ENCODE measurements at places on chromosomes 16 and 17. TPM values are rescaled to one million over a fixed set of nuclear protein-coding genes. Genes with fewer than 3 reads are reported as not detected.

The RASD1 gene
- total RNA-seq = 9.2 TPM

The KRT36 gene
- not detected for total RNA-seq

The HLF gene
- total RNA-seq = 15.1 TPM

The FAM171A2 gene
- 60.8 TPM for total RNA-seq

The DNAH9 gene
- total RNA-seq = 2.3 TPM

The FZD2 gene
- 6.9 TPM for total RNA-seq

The SDK2 gene
- total RNA-seq = 6.9 TPM

The KRTAP1-5 gene
- total RNA-seq = not detected

The SLC12A4 gene
- 8.0 TPM for total RNA-seq

The VPS35 gene
- total RNA-seq = 176 TPM

The MILR1 gene
- total RNA-seq = 2.2 TPM

The TBL3 gene
- 12.0 TPM for total RNA-seq

Data from occipital lobe (tissue), 3 donors.